Upper lobe of left lung (tissue), 6 donors: ENCODE measurements at places on chromosomes 3 and 15.
A peak's percentile ranks its signal among the peaks of the same experiment; 100 is the strongest.

DNA sequence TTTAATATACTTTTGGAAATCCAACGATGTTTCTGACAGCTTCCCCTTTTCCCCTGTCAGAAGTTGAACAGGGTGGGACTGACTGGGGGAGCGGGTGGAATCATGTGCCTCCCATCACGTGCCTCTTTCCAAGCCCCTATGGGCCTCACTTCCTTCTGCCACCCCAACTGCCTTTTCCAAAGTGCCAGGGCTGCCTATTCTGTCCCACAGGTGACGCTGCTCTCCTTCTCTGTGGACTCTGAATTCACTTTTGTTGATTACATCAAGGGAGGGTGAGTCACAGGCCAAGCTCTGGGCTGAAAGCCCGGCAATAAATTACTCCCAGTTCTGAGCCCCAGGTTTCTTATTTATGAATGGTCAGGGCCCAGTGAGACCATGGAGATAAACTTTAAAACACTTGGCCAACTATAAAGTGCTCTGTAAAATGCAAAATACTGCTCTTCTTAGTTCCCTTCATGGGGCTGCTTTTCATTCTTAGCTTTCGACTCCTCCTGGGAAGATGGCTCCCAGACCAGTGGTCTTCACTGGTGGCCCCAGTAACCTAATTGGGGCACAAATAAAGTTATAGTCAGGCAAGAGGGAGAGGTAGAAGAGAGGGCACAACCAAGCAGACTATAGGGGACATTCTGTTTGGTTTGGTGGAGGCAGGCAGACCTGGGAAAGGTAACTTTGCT is 12.3 kb downstream of the CPNE9 start:
- no peak for DNase-seq

DNA sequence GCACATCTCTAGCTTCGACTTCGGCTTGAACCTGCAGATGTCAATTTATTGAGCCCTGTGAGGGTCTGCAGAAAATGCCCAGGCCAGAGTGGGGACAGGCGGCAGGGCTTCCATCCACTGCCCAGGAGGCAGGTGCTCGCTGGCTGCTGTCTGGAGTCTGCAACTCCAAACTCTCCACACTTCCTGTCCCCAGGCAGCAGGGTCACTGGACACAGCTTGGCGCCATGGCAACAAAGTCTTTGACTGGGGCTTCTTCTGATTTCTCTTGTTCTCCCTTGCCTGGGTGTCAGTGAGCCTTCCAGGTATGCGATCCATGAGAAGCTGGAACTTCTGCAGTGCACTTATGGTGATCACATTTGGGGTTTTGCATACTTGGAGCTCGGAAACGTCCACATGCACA is 33.5 kb downstream of the SV2B start:
- DNase-seq: no peak

GRCh38 chr3:7787871-7788828 is 713.5 kb upstream of the LMCD1 start:
- DNase-seq: peak; percentile 22

DNA sequence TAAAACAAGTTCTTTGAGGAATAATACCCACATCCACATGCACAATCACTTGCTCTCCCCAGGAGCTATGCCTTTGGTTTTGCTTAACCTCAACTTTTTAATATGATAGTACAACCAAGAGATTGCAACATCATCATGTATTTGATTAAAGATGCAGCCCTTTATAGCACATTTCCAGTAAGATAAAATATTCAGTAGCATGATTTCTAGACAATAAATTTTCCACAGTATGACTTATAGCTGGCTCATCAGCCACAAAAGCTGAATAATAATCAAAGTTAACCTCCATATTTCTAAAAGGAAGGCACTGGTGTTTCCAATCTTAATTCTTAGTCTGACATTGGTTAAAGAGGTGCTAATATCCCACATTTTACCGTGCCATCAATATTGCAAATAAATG is 622.5 kb downstream of the TBL1XR1 start:
- DNase-seq: no peak

DNA sequence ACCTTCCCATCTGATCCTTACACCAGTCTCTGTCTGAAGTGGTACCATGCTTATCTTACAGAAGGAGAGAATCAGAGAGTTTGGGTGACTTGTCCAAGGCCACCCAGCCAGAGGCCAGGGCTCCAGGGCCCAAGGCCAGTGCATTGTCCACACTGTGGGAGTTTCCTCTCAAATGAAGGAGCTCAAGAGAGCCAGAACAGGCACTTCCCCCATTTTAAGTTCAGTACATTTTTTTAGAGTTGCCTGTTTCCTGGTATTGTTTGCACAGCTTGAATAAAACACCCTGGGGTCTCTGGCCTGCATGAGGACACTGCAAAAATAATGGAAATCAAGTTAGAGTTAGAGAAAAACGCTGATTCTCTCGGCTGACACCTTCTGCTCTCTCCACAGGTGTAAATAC is 284.0 kb downstream of the SQOR start:
- peak; percentile 6 for DNase-seq

- no peak for DNase-seq
Observed at GRCh38 chr3:163543662-163544061, 1534.6 kb downstream of the SI start.

- DNase-seq: no peak
Observed at GRCh38 chr3:38397320-38397719, 50.7 kb downstream of the XYLB start.

GRCh38 chr15:79463043-79463780 is 31.1 kb downstream of the MINAR1 start:
- peak; percentile 30 for DNase-seq

GRCh38 chr3:128112357-128112968 is 11.1 kb downstream of the RUVBL1 start:
- DNase-seq: no peak

DNA sequence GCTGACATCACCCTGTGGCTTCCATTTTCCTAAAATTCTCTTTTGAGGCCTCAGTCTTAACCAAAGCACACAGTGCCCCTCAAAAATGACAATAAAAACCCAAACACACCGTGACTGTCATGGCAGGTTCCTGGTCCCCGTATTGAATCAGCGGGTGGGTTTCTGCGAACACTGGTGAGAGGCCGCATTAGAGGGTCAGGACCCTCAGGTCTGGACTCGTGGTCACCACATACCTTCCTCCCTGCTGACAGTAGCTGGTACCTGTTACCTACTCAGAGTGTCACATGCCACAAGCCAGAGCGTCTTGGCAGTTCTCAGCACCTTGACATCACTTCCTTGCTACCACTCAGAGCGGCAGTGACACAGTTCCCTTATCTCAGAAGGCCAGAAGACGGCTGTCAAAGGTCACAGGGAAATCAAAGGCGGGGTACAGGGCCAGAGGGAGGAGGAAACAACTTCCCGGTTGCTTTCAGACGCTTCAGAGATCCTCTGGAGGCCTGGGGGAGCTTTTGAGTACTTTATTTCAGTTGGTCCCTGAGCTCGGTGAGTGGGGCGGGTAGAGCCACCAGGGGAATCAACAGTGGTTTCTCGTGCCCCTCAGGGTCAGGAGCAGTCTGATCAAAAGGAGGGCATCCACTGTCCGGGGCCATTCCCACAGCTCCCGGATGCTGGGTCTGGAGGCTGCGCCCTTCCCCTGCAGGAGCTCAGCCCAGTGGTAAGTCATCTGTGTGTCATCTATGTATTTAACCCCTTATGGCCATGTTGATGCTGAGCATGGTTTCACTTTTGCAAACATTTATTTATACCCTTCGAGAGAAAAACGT is at the start of the genes CCR5AS and CCRL2:
CCR5AS (minus strand) TSS at position 279 of the 824 bp plus-strand sequence.
CCRL2 (plus strand) TSS at position 472 of the 824 bp plus-strand sequence. CDS start 821 bp downstream, outside the sequence.
- DNase-seq: peak; percentile 54

DNA sequence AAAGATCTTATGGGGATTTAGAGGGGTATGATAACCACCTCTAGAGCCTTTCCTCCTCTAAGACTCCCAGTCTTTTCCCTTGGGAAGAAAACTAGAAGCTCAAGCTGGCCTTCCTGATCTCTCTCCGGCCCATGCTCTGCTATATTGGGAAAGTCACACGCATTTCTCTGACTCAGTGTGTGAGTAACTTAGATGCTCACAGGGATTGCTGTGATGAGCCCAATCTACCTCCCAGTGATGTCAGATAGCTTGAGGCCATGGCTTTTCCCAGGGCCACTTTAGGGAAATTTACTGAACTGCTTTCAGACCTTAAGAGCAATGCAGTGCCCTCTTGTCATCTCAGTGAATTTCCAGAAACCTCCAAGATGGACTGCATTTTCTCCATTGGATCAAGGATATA is 8.6 kb upstream of the ST8SIA2 start:
- no peak for DNase-seq

- no peak for DNase-seq
Observed at GRCh38 chr3:77588863-77589262, 549.0 kb downstream of the ROBO2 start.

- DNase-seq: no peak
Observed at GRCh38 chr3:172676196-172676922, 34.5 kb downstream of the NCEH1 start.

DNA sequence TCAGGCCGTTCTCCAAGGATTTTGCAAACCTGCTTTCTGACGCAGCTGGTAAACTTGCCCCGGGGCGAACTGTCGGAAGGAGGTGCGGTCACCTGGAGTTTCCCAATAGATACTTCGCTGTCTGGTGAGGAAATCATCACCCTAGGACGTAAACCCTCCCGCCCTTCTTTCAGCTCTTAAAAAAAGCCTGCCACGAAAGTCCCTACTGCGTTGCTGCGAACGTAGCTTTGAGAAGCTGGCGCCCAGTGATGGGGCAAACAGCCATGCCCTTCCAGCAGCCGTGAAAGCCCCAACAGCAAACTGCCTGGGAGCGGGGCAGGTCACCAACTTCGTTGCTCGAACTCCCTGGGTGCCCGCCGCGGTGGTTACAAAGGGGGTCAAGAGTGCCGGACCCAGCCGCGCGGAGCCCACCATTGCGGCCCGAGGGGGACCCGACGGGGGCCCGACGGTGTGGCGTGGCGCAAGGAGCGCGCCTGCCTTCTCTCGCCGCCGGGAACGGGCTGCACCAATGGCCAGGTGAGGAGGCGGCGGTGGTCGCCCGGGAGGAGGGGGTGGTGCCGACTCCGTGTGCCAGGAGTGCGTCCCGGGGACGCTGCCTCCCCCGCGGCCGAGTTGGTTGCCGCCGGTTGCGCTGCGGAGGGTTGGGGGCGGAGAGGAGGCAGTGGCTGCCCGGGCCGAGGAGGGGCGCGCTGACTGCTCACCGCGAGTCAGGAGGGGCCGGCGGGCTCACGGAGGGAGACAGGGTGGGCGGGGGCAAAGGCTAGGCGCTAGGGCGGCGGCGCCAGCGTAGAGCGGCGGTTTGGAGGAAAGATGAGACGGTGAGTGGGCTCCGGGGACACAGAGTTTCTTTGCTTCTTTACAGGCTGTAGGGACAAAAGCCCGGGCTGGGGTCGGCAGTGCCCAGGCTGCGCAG is at the start of gene PHLDB2:
PHLDB2 (plus strand) TSS at position 205 of the 913 bp plus-strand sequence. CDS start 24,813 bp downstream, outside the sequence.
- peak; percentile 93 for DNase-seq

GRCh38 chr15:58049520-58050227 is 15.8 kb downstream of the ALDH1A2 start:
- no peak for DNase-seq

GRCh38 chr3:197432384-197433127 is 123.2 kb downstream of the BDH1 start:
- no peak for DNase-seq

DNA sequence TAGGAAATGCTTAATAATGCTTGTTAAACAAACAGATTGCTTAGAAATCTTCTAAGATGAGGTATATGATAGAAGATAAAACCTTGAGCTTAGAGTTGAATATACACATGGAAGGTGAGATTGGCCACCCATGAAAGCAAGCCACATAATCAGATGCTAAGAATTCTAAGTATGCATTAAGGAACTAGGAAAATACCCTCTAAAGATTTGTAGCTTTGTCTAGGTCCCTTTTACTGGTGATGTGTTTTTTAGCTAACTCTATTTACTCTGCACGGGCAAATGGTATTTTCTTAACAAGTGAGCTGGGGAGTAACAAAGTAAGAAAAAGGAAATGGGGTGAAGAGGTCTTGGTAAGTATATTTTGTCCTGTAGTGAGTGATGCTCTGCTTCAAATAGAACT is 310.3 kb downstream of the OXSM start:
- DNase-seq: no peak

DNA sequence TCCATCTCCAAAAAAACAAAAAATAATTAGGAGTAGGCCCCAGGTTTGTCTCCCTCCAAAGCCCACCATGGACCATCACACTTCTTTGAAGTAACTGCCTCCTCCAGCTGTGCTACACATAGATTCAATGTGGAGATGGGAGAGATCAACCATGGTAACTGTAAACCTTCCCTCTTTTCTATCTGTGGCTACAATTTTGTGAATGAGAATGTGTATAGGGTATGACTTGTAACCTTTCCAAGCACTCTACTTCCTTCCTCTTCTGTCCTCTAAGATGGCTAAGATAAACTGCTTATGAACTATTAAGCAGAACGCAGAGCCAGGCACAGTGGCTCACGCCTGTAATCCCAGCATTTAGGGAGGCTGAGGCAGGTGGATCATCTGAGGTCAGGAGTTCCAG is 55.5 kb upstream of the ATP11B start:
- no peak for DNase-seq
